GM10248 (cell line): ENCODE measurements at places on chromosomes 3 and 15.

DNA sequence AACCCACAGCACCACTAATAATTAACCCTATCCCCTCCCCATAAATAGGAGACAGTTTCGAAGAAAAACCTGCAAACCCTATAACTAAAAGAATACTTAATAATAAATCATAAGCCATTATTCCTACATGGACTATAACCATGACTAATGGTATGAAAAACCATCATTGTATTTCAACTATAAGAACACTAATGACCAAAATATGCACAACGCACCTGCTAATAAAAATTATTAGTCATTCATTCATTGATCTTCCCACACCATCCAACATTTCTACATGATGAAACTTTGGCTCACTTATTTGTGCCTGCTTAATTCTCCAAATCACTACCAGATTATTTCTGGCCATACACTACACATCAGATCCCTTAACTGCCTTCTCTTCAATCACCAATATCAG, 16.6 kb downstream of the AQP9 start:
- no peak for DNase-seq

DNA sequence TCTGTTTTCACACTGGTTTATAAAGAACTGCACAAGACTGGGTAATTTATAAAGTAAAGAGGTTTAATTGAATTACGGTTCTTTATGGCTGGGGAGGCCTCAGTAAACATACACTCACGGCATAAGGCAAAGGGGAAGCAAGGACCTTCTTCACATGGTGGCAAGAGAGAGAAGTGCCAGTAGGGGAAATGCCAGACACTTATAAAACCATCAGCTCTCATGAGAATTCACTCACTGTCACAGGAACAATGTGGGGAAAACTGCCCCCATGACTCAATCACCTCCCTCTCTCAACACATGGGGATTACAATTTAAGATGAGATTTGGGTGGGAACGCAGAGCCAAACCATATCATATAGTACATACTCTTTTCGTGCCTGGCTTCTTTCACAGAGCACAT, 42.4 kb downstream of the MAP2K1 start:
- DNase-seq: no peak

- no peak for DNase-seq
These were observed 311.7 kb downstream of the SATB1 start for GRCh38 chr3:18113417-18113816.

GRCh38 chr15:74954515-74954914, 2.1 kb downstream of the RPP25 start:
- no peak for DNase-seq

GRCh38 chr3:20810555-20810954, 624.5 kb upstream of the SGO1 start:
- no peak for DNase-seq

GRCh38 chr3:25262322-25262721, 165.7 kb upstream of the RARB start:
- DNase-seq: no peak

- DNase-seq: peak; percentile 77
These were observed 1.8 kb downstream of the ZBTB38 start for GRCh38 chr3:141370065-141370533.

GRCh38 chr3:182045736-182046135, 334.0 kb downstream of the SOX2 start:
- DNase-seq: no peak

DNA sequence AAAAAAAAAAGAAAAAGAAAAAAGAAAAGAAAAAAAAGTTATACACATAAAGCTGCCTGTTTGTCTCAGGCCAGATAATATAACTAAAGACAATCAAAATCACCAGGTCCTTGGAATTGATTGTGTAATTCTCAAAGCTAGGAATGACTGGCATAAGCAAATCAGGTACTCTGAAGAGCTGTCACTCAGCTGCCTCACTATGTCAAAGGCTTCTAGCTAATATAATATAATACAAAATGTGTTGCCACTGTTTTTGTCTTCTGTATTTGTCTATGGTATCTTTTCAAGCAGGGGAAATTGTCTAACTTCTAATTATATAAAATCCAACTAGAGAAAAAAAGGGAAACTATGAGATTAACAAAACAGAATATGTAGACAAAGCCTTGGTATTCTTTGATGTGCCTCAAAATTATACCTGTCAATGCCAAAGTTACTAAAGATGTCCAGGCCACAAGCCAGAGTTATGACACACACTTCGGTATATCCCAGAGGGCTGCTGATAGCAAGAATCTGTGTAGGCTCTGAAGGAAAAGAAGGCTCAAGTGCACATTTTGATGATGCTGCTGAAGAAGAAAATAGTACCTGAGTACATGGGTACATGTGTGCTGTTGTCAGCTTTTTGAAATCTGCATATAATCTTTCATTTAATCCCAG, 37.0 kb upstream of the NR2E3 start:
- no peak for DNase-seq

- peak; percentile 55 for DNase-seq
These were observed 81.6 kb downstream of the HERC1 start for GRCh38 chr15:63752075-63752684.

- no peak for DNase-seq
These were observed 49.5 kb downstream of the SNRK start for GRCh38 chr3:43335799-43336198.

- no peak for DNase-seq
These were observed 43.6 kb downstream of the SMAD6 start for GRCh38 chr15:66745530-66746230.

- no peak for DNase-seq
These were observed 24.3 kb downstream of the MTHFS start for GRCh38 chr15:79872358-79873017.

- DNase-seq: peak; percentile 49
These were observed 21.9 kb downstream of the KLHL6 start for GRCh38 chr3:183533412-183534132.

DNA sequence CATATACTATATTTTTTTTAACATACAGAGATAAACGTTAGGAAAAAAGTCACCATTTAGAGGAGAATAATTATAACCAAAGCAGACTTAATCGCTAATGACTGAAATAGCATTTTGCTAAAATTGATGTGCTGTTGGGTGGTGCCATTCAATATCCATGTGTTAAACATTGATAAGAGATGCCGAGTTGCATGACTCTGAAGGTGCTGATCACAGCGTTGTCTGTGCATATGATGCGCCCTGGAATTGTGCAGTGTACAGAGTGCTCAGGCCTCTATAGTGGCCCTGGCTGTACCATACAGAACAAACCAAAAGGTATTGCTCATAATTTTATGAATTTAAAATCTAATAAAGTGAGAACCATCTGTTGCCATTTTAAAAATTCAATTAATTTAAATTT, 168.3 kb downstream of the MEIS2 start:
- DNase-seq: no peak

GRCh38 chr15:64092864-64093626, 593 bp downstream of the CIAO2A start:
- DNase-seq: peak; percentile 42

DNA sequence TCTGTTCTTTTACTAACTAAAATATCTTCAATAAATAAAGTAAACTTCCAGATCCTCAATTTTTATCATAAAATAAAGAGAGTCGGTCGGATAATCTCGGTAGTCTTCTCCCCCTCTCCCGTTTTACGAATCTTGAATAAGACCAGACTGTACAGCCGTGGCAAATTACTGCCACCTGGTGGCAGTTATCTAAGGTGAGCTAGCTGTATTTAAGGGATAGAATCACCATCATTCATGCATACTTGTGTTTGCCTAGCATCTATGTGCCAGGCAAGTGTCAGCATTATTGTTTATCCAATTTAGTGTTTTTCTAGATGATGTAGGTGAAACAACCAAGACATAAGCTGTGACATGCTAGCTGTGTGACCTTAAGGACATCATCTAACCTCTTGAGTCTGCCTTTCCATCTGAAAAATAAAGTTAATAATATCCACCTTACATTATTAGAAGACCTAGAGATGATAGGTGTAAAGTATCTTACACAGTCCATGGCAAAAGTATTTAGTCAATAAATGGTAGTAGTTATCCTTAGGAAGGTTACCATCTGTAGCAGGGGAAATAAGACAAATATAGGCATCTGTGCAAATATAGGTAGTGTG, 21.3 kb downstream of the DUT start:
- DNase-seq: peak; percentile 64

DNA sequence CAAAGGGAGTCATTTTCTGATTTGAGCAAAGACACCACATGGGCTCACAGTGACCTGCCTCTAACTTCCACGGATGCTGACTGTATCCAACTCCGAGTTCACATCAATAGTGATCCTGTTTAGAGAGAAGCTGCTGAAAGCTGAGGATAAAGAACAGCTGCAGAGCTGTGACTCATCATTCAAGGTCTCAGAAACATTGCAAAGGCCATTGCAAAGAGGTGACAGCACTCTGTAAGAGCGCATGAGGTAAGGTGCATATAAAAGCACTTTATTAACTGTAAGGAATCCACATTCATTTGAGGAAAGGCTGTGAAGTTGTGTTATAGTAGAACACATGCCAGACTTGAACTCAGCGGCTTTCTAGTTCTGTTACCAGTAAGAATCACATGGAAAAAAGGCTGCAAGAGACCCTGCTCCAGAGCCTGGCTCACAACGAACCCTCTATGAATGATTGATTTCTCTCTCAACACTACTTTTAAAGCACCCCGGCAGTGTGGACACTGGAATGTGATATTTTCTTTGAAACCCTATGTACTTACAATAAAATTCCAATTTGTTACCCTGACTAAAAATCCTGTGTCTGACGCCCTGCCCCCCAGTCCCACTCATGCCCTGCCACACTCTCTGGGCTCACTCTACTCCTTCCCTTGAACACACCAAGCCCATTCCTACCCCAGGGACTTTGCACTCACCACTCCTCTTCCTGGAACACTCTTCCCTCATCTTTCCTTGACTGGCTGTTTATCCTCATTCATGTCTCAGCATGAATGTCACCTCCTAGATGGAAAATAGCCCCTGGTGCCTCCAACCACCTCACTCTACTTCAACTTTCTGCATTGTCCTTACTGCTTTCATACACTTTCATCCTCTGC, 111.2 kb downstream of the LSM3 start:
- DNase-seq: no peak

GRCh38 chr15:35842631-35843030, 296.7 kb upstream of the DPH6 start:
- no peak for DNase-seq

GRCh38 chr3:193812791-193813500, 219.9 kb downstream of the OPA1 start:
- DNase-seq: no peak

- DNase-seq: no peak
These were observed 72.0 kb upstream of the MAP4 start for GRCh38 chr3:48088056-48088748.

- DNase-seq: no peak
These were observed 21.3 kb upstream of the GATM start for GRCh38 chr15:45399381-45400212.

- DNase-seq: no peak
These were observed 11.0 kb upstream of the PP2D1 start for GRCh38 chr3:20022954-20023622.

- no peak for DNase-seq
These were observed 690 bp downstream of the TP53BP1 start for GRCh38 chr15:43492266-43492665.

DNA sequence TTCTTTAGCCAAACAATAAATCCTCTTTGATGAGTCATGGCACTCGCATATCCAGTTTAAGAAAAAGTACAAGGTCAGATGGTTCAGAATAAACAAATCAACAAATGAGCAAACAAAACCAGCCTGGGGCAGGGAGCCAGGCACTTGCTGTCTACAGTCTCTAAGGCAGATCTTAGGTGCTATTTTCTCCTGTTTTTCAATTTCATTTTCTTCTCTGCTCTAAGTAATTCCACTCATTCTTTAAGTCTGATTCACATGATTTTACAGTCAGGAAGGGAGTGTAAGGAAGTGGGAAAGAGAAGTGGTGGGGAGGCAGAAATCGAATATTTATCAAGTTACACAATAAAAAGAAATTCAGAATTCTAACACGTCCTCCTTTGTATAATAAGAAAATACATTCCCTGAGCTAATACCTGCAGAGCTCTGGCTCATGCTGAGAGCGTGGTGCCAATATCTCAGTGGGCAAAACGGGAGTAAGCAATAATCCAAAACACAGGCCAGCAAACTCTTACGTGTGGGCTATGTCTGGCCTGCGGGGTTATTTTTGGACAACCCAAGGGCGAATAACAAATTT, 298.6 kb downstream of the ADAMTS17 start:
- no peak for DNase-seq

- DNase-seq: no peak
These were observed 82.7 kb upstream of the SELENOK start for GRCh38 chr3:53974324-53974723.

- DNase-seq: no peak
These were observed 78.4 kb upstream of the RORA start for GRCh38 chr15:61307474-61307873.

GRCh38 chr15:78018946-78019644, 58.4 kb downstream of the TBC1D2B start:
- peak; percentile 48 for DNase-seq

GRCh38 chr15:36886701-36887100, 213.6 kb downstream of the MEIS2 start:
- DNase-seq: no peak

- no peak for DNase-seq
These were observed 684.3 kb upstream of the DPPA4 start for GRCh38 chr3:110021659-110022058.

- DNase-seq: no peak
These were observed 247.5 kb downstream of the NR1D2 start for GRCh38 chr3:24192469-24193056.
